ENCODE measurements at places on chromosomes 12 and 14.

GRCh38 chr14:74848768-74849167, 27.2 kb downstream of the PROX2 start:
- DNase-seq = no peak

DNA sequence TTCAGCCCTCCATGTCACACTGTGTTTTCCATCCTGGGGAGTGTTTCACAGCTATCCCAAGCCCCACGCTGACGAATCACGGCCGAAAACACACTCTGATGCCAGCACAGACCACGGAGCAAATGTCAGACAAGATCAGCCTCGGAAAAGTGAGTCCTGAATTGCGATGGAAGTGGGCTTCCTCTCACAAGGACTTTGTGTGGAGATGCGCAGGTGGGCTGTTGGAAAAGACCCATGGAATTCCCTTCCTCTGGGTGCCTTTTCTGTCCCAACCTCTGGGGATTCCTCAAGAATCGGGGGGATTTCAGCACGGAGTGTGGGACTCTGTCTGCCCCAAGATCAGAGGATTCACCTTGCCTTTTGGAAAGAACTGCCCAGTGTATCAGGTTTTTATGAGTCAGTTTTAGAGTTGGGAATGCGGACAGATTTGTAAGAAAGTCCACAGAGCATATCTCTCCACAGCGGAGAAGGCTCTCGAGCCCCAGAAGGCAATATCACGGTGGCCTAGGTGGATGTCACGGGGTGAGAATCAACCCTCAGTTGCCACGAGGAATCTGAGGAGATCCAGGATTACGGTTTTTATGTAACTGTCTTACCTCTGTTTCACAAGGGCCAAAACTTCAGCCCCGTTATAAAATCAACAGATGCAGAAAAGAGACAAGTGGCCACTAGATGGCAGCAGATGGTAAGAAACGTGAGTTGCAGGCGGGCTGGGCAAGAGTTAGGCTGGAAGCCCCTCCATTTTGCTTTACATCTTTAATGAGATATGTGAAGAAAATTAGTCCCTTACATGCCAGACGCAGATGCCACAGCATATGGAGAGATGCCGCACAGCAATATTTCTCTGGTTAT, 201.9 kb downstream of the DAD1 start:
- DNase-seq = no peak

DNA sequence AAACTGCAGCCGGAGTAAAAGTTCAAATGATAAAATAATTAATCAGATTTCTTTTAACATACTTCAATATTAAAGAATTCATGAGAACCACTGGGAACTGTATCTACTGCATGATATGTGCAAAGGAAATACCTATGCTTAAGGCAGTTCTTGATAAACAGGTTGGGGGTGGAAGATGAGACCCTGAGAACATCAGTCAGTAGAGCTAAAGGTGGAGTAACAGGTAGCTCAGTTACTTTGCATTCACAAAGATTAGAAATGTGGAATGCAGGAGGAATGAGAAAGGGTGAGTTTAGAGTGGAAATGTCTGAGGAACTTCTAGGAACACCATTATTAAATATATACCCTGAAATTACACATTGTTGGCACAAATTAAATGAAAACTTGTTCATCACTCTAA, 78.6 kb downstream of the COX16 start:
- no peak for DNase-seq

DNA sequence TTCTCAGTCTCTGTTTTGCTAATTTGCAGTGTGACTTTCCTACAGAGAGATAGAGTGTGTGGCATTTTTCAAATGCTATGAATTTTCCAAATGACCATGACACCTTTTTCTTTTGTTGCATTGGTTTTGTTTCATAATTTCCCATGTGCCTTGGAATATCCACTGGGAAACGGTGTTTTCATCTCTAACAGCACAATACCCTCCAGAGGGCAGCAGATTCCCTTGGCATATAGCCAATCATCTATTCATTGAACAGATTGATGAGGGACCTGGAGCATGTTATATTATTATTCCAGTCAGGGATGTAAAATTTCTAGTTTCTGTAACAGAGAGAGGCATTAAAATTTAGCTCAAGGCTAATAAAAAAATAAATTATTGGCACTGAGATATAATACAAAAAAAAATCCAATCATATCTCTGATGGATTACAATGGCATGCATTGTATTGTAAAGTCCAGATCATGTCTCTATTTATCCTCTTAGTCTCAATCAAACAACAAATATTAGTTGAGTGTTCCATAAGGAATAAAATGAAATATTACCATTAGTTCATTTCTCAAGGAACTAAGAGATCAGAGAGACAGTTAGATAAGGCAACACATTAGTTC, 29.6 kb upstream of the NTN4 start:
- no peak for DNase-seq

DNA sequence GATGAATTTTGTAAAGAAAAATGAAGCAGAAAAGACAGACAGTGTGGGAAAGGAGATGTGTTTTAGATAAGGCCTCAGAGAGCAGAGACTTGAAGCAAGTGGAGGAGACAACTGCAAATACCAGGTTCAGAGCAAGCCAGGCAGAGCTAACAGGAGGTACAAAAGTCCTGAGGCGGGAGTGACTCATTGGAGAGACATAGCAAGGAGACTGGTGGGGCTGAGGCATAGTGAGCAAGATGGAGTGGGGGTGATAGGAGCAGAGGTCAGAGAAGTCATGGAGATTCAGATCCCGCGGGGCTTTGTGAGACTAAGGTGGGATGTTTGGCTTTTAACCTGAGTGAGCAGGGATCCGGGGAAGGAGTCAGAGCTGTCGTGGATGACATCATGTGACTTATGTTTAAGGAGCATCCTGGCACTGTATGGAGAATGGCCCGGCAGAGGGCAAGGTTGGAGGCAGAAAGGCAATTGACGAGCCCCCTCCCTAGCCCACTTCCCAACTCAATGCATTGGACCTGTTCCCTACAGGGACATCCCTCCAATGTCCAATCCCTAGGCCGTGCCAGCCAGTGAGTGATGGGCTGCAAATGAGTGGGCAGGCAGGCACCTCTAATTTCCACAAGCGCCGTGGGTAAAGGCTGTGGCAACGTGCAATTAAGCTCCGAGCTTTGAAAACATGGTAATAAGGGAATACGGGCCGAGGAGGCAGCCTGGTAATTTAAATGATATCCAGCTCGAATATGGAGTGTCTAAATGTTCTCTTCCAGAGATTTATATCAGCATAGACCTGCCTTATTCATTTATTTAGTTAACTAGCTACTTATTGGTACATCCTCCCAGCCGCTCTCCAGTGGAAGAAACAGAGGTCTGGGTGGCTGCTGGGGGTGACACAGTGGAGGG, 206.8 kb upstream of the LHX5 start:
- no peak for DNase-seq

DNA sequence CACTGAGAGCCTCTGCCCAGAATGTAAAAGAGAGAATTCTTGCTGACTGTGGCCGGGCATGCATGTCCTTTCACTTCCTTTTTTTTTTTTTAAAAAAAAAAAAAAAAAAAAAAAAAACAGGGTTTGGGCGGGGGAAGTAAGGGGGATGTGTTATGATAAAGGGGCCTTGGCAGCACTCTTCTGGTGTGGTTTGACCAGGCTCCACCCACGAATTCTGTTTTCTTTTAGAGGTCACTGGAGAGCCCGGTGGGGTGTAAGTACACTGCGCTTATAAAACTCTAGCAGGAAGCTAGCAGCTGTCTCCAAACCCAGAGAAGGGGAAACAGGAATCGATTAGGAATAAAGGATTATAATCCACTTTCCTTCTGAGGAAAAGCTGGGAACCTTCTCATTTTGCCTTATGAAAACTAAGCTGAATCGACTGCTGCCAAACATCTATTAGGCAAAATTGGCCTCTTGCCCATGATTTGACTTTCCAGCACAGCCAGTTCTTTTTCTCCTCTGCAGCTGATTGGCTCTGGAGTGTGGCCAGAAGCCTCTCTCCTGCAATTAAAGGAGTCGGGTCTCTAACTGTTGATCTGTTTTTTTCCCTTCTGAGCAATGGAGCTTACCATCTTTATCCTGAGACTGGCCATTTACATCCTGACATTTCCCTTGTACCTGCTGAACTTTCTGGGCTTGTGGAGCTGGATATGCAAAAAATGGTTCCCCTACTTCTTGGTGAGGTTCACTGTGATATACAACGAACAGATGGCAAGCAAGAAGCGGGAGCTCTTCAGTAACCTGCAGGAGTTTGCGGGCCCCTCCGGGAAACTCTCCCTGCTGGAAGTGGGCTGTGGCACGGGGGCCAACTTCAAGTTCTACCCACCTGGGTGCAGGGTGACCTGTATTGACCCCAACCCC, 27.7 kb upstream of the HIGD1C start:
- peak; percentile 11 for DNase-seq

DNA sequence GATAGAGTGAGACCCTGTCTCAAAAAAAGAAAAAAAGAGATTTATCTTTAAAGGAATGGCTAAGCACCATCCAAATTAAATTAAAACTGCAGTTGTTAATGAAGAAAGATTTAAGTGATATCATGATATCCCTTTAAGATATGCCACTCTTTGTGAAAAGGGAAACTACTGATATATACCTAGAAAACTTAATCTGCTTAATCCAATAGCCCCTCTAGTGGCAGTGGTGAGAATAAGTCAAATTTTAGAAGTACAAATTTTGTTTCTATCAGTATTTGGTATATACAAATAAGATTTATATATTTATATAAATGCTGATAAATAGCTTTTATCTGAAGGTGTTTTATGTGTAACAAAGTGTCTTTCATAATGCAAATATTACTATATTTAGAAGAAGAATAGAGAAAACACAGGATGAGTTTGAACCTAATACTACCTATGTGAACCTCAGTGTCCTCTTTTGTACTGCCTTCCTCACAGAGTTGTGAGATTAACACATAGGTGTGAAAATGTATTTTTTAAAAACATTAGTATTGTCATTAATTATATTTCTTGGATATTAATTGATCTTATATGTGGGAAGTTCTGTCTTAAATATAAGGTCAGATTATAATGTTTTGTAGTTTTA, 51.4 kb upstream of the GARIN2 start:
- no peak for DNase-seq

GRCh38 chr14:38745861-38746260, 357.2 kb downstream of the SEC23A start:
- no peak for DNase-seq

GRCh38 chr12:54593725-54594124, 5.3 kb upstream of the PPP1R1A start:
- no peak for DNase-seq

GRCh38 chr12:7788294-7788660, 925 bp upstream of the NANOG start:
- DNase-seq = no peak

DNA sequence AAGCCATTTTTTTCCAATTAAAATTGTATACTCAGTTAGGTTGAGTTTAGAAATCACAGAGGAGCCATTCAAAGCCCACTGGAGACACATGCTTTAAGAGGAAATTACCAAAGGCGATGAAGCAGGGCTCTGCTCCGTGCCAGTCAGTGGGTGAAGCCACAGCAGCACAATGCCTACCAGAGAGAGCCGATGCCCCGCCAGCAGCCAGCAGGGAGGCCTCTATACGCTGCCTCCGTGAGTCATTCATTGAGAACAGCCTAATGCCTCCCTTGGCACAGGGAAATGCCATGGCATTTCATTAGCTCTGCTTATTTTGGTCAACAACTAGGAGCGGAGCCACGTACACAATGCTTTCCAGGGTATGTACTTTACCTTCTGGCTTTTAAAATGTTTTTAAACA, 197.8 kb upstream of the FRMD6 start:
- DNase-seq = no peak

DNA sequence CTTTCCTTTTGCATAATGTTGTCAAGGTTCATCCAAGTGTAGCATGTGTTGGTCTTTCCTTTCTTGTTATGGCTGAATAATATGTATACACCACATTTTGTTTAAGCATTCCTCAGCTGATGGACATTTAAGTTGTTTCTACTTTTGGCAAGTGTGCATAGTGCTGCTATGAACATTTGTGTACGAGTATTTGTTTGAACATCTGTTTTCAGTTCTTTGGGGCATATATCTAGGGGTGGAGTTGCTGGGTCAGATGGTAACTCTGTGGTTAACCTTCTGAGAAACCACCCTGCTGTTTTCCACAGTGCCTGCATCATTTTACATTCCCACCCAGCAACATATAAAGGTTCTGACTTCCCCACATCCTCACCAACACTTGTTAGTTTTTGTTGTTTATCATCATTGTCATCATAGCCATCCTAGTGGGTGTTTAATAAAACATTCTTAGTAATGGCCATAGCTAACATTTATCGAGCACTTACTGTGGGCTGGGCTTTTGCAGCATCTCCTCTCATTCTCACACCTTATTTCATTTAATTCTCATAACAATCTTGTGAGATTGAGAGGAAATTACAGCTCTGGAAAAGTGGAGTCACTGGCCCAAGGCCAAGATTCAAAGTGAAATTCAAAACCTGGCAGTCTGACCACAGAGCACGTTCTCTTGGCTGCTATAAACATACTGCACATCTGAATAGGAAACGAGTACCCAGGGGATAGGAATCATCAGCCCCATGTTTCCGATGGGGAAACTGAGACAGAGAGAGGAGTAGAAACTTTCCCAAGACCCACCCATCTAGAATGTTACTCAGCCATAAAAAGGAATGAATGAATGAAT, 193.6 kb downstream of the KSR2 start:
- DNase-seq = no peak

GRCh38 chr12:57216014-57216911, at the start of gene NXPH4:
Gene NXPH4 (plus strand): TSS chr12:57216794. CDS start chr12:57216970, 176 bp downstream.
- peak; percentile 45 for DNase-seq

GRCh38 chr12:68780731-68781130, 27.2 kb upstream of the MDM2 start:
- no peak for DNase-seq

- DNase-seq = peak; percentile 75
These were observed at the start of gene PRKCH for GRCh38 chr14:61321385-61322010. Gene PRKCH (plus strand): TSS chr14:61321579. CDS start chr14:61322102, 523 bp downstream.

DNA sequence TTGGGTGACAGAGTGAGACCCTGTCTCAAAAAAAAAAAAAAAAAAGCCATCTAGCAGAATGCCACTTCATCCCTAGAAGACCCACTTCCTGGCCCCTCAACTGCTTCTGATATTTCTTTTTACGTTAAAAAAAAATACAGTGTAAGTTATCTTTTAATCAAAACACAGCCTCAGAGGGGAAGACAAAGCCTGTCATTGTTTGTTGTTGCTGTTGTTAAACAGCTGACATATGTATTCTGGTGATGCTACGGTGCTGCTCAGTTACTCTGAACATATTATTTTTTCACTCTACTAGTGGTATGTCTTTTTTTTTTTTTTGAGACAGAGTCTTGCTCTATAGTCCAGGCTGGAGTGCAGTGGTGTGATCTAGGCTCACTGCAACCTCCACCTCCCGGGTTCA, 75.4 kb downstream of the PAPLN start:
- no peak for DNase-seq

DNA sequence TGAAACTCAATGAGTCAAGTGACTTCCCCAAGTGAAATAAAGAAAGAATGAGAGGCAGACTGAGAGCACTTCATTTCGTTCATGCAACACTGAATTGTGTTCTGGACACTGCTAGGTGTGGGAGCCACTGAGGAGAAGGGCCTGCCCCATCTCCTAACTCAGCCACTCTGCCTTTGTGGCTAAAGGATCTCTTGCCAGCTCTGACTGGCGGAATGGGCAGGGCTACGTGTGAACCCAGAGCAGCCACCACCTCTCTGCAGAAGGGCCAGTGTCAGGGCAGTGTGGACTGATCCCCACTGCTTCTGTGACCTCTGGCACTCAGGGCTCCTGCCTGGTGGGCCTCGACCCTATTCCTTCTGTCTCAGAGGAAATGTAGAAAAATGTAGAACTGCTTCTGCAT, 46.5 kb upstream of the GZMB start:
- no peak for DNase-seq

- DNase-seq = no peak
These were observed 48.1 kb upstream of the ATXN7L3B start for GRCh38 chr12:74489543-74489942.

GRCh38 chr12:15629108-15629507, 160.1 kb downstream of the EPS8 start:
- DNase-seq = no peak

Data from stimulated activated CD8-positive, alpha-beta memory T cell treated with anti-CD3 and anti-CD28 coated beads, Interleukin-12 subunit alpha, Interleukin-12 subunit beta, amount 100 ng/mL, for 4 hours (primary cell).